ENCODE measurements at places on chromosomes 2 and 18. TPM values are rescaled to one million over a fixed set of nuclear protein-coding genes. Genes with fewer than 3 reads are reported as not detected.

DTNA gene
- 0.18 TPM for total RNA-seq

DNA sequence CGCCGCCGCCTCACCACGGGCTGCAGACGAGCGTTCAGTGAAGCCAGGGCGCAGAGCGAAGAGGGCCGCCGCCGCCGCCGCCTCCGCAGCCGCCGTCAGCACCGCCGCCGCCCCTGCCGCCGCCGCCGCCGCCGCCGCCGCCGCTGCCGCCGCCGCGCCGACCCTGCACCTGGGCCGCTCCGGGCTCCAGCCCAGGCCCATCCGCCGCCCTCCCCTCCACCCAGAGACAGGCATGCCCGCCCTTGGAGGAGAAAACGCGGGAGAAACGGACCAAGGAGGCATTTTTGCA, 3.0 kb downstream of the POU3F3 start:
- DNase-seq: no peak

GRCh38 chr18:77820472-77820871, 570.8 kb downstream of the GALR1 start:
- no peak for DNase-seq

OBSL1 gene
- total RNA-seq: 0.60 TPM

- DNase-seq: no peak
Measured at GRCh38 chr18:7259475-7259874, 28.6 kb downstream of the LRRC30 start.

GKN1 gene
- total RNA-seq: not detected

DNA sequence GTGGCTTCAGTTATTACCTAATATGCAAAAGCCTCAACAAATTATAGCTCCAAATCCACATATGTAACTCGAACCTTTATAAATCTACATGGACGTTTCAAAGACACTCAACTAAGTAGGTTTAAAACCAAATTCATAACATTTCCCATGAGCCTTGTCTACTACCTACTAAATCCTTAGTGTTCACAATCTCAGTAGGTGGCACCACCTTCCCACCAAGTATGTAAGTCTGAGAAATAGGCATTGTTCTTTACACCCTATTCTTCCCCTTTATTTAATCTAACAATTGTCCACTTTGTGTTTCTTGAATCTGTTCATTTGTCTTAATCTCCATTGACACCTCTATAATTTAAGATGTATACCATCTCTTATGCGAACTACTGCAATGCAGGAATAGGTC, 4.6 kb downstream of the PIGN start:
- no peak for DNase-seq

NMUR1 gene
- 0.08 TPM for total RNA-seq

- DNase-seq: no peak
Measured at GRCh38 chr2:186327251-186327868, 158.7 kb upstream of the ZC3H15 start.

ALPG gene
- total RNA-seq: not detected

NAGK gene
- total RNA-seq: 85.6 TPM

DNA sequence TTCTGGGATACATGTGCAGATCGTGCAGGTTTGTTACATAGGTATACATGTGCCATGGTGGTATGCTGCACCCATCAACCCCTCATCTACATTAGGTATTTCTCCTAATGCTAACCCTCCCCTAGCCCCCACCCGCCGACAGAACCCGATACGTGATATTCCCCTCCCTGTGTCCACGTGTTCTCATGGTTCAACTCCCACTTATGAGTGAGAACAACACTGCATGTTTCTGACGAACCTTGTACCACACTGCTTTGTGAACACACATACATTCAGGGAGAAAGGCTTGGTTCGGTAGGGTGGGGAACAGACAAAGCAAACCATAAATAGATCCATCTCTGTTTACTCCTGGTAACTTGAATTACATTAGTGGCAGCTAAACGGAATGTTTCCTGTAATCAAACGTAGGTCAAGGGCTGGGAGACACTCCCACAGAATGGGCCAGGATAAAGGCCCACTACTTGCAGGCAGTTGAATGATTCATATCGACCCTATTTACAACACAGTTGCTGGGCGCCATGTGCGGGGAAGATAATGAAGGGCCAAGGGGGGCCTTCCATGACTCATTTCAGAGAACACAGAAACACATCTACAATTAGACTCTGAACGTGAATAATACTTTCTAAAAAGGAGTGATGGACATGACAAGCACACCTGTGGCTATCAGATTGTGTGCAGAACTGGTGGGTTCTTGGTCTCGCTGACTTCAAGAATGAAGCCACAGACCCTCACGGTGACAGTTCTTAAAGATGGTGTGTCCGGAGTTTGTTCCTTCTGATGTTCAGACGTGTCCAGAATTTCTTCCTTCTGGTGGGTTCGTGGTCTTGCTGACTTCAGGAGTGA, 56.8 kb upstream of the KIDINS220 start:
- DNase-seq: no peak

PSTPIP2 gene
- 16.6 TPM for total RNA-seq

PLCL1 gene
- 1.2 TPM for total RNA-seq

DNA sequence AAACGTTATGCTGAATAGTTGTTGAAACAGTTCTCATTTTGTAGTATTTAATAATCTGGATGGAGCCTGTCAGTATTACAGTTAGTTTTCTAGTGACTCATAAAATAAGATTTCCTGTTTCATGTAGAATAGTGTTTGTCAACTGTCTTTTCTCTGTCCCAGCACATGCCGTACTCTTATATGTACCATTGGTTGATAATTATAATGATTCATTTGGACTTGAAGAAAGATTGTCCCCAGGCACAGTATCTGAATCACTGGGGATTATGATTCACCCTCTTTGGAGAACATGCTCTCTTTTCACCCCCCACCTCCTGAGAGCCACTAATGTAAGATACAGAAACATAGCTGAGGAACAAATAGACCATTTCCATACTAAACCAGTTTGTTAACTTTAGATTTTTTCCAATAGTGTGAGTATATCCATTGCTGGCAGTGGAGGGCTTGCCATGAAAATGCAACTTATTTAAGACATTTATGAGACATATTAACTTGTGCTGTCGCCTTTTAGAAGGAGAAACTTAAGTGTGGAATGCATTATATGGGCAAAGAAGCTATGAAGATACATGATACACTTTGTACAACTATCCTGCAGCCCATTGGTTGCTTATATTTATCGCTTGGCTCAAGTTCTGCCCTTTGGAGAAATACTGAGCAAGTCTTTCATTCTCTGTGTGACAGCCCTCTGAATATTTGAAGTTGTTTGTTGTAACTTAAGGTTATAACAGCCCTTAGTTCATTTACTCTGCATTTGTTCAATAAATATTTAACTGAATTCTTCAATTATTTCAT, 12.4 kb downstream of the COPS8 start:
- no peak for DNase-seq

GRCh38 chr18:75363446-75364225, 63.9 kb downstream of the SMIM21 start:
- no peak for DNase-seq

DNA sequence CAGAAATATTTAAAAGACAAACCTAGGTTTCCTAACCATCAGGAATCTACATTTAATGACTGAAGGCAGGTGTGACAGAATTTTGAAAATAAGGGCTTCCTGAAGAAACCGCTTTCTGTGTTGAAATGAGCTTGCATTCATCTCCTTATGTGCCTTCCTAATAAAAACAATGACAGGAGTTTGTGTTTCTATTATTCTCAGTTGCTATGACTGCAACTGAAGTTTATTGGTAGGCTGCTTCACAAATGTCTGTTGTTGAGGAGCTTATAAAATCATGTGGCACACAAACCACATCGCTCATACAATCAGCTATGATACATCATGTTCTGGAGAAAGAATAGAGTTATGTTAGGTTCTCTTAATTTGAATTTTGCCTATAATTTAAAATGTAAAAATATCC, 362.7 kb upstream of the SLC8A1 start:
- DNase-seq: no peak

DNA sequence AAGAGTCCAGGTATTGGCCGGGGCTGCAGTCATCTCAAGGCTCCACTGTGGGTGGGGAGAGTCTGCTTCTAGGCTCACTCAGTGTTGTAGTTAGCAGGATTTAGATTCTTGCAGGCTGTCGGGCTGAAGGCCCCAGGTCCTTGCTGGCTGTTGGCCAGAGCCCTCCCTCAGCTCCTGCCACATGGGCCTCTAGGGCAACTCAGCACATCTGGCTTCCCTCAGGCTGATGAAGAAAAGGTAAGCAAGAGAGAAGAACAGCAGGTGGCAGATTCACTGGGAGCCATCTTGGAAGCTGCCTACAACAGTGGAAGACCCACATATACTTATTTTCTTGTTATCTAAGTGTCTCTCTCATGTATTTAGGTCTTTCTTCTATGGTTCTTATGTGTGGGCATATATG, 4.3 kb downstream of the MRPS9 start:
- no peak for DNase-seq

SERPINB12 gene
- total RNA-seq: not detected

EPB41L3 gene
- 0.25 TPM for total RNA-seq

MC2R gene
- total RNA-seq: not detected

SPATA3 gene
- not detected for total RNA-seq

DNA sequence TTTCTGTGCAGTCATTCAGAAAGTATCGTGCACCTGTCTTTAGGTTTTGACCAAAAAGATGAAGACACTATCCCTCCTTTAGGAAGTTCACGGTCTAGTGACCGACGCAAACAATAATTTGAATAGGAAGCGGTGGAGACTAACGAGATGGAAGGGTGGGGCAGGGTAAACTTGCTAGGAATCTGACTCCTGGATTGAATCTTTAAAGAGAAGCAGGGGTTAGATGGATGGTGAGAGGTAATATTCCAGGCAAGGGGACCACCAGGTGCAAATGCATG, 651 bp upstream of the TXNL1 start:
- DNase-seq: no peak

DNA sequence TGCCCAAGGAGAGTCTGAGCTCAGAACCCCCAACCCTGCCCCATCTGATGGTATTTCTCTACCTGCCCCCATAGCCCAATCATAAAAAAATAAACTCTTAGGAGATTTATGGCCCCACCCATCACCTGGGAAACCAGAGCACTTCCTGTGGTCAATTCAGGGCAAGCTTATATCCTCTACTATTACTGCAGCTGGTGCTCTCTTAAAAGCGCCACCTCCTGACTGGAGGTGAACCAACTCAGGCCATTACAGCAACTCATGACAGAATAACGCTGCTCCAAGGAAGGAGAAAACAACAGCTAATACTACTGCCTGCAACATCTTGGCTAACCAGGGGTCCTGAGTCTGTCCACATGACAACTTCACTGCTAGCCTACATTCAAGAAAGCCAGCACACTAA, 195.7 kb downstream of the MTCL1 start:
- DNase-seq: no peak

- no peak for DNase-seq
Measured at GRCh38 chr2:127620866-127621265, 25.1 kb upstream of the GPR17 start.

DNA sequence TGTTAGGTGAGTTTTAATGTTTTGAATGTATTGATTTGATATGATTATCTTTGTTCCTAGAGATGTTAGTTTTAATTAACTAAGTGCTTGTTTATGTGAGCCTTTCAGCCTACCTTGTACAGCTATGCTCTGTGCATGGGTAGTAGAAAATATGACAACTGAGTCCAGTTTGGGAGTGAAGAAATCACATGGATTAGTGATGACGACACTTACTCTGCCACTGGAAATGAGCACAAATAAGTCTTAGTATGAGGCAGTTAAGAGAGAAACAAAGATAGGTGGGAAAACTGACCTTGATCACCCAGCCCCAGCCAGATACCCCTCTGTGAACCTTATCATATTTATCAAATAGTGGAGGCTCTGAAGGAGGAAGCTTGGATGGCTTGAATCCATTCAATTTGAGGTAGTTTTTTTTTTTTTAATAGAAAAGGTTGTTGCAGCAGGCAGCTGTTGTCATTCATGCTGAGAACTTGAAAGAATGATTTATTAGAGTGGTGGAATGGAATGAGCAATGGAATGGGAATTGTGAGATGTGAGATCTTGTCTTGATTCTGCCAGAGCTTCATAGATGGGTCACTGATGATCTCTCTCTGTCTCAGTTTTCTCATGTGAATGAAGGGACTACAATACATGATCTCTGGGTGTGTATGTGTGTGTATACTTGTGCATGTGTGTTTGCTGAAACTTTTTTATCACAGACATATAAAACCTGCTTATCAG, 96.4 kb downstream of the MAP3K20 start:
- DNase-seq: no peak

APLF gene
- total RNA-seq: 1.3 TPM

TMEM169 gene
- total RNA-seq: 0.27 TPM

GRCh38 chr2:136351684-136352083, 233.7 kb upstream of the CXCR4 start:
- DNase-seq: no peak

HOXD10 gene
- not detected for total RNA-seq

DNA sequence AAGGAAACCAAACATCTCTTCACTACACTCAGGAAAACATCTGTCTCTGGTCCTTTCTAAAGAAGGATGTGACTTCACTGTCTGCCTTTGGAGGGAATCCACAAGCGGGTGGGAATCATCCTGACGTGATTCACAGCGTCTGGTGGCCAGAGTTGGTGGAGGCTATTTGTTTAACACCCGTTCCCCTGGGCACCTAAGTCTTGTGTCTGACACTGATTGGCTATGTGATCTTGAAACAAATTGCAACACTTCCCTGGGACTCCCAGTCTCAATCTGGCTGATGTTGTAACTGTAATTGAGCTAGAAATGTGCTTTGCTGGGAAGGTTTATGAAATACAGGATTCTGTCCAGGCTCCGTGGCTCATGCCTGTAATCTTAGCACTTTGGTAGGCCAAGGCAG, 28.8 kb upstream of the SIX3 start:
- DNase-seq: no peak

DNA sequence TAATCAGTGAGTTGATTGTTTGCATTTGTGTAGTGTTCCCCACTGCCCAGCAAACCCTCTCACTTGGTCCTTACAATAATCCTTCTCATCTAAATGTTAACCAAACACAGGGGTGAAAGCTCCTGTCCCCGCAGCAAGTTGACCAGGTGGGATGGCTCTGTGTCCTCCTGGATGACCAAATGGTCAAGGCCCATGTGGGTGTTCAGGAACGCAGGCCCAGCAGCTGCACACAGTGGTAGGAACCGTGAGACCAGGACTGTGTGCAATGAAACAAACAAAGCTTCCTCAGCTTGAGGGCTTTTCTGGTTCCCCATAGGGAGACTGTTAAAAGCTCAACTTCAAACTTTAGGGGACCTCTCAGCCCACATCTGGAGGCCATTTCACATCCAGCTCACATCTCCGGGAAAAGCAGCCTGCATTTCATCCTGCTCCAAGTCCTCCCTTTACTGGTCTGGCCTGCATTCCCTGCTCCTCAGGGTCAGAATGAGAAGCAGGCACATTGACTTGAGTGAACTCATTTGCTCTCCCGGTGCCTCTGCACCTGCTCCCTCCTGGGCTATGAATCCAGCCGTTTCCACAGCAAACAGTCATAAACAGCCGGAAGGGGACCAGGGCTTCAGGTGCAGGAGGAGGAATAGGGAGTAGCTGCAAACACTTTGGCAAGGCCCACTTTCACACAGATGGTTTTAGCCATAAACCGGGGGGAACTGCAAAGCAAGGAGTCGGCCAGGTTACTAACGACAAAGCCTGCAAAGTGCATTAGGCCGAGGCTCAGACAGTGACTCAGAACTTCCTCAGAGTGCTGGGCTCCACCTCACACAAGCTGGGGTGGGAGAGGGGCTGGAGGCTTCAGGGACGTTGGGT, 144.7 kb downstream of the CAPN13 start:
- no peak for DNase-seq
